NCI-H524 treated with DMSO at 0.1 percent for 48 hours (cell line): ENCODE measurements at places on chromosomes 1 and 21.

DNA sequence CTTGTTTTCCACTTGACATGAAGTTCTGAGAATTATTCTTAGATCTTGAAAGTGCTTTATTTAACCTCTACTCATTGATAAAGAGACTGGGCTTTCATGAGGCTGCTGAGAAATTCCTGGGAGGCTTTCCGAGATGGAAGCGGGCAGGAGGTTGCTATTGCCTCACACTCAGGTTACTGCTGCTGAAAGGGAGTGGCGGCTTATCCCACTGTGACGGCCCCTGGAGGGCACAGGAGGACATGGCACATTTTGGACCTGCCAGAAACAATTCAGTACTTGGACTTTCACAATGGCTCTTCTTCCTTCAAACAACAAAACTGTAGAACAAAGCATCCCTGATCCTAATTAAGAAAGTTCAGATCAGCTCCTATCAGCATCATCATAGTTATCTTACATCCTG lies 16.2 kb upstream of the MARK1 start:
- no peak for DNase-seq

- DNase-seq = no peak
Observed at GRCh38 chr1:204584699-204585372, 68.6 kb downstream of the MDM4 start.

- DNase-seq = no peak
Observed at GRCh38 chr1:59039551-59039950, 255.7 kb upstream of the JUN start.

GRCh38 chr1:198848206-198848605 lies 209.4 kb downstream of the PTPRC start:
- no peak for DNase-seq

- no peak for DNase-seq
Observed at GRCh38 chr1:74012583-74012982, 185.4 kb downstream of the LRRIQ3 start.

- DNase-seq = no peak
Observed at GRCh38 chr1:198118134-198118533, 38.7 kb upstream of the NEK7 start.

DNA sequence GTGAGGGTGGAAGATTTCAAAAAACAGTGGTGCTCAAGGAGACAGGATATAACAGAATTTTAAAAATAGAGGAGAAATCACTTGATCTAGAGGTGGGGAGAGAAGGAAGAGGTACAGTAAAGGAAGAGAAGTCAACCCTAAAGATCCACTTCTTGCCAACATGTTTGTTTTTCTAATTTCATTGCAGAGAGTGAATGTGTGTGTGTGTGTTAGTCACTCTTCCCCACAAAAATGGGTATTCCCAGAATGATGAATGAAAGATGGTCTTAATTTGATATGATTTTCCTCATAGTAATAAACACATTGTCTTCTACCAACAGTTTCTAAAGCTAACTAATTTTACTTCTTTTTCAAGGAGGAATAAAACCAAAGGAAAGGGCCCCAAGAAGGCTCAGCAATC lies 74.2 kb upstream of the NGF start:
- no peak for DNase-seq
